ENCODE measurements at places on chromosomes 16 and 17.
A peak's percentile ranks its signal among the peaks of the same experiment; 100 is the strongest.

- H3K27ac ChIP-seq = peak overlapping the region; percentile 47
- H3K4me3 ChIP-seq = no peak overlapping the region
- no peak for DNase-seq
- H3K4me1 ChIP-seq = peaks cover 22% of the 10 kb centered on the region
- no peaks in the 10 kb centered on the region for H3K27me3 ChIP-seq
- no peaks in the 10 kb centered on the region for H3K36me3 ChIP-seq
Observed at GRCh38 chr17:80731323-80731722, 186.7 kb downstream of the RPTOR start.

DNA sequence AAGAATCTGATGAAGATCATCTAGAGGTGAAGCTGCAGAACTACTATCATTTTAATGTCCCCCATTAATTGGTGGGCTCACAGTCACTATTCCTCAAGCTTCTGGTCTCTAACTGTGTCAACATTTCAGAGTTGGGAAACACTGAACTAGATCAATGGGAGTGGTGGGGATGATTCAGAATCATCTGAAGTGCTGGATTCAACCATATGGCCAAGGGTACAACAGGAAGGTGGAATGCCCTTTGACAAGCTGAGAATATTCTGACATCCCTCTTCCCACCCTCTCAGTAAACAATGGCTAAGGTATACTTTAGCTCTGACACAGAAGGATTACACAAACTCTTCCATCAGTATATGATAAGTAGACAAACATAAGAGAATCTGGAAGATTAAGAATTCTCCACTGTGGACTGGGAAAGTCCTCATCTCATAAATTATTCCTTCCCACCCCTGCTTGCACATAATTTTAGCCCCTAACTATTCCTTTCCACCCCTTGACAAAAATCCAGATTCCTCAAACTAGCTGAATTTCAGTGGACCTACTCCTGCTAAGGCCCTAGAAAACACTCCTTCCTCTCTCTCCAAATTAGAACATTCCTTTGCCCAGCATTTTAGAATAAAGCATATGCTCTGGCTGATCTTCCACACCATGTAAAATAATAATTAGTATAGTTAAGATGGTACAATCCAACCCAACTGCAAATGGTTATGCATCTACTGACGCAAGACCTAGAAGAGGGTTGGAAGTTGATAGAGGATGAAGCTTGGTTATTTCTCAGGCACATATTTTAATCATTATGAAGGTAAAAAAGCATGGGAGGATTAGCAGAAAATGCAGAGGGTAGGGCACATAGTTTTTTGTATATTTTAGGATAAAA is 16.3 kb upstream of the RFFL start:
- H3K4me3 ChIP-seq = no peak overlapping the region
- H3K27ac ChIP-seq = no peak overlapping the region
- peaks cover 4% of the 10 kb centered on the region for H3K4me1 ChIP-seq
- H3K27me3 ChIP-seq = no peaks in the 10 kb centered on the region
- no peak for DNase-seq

DNA sequence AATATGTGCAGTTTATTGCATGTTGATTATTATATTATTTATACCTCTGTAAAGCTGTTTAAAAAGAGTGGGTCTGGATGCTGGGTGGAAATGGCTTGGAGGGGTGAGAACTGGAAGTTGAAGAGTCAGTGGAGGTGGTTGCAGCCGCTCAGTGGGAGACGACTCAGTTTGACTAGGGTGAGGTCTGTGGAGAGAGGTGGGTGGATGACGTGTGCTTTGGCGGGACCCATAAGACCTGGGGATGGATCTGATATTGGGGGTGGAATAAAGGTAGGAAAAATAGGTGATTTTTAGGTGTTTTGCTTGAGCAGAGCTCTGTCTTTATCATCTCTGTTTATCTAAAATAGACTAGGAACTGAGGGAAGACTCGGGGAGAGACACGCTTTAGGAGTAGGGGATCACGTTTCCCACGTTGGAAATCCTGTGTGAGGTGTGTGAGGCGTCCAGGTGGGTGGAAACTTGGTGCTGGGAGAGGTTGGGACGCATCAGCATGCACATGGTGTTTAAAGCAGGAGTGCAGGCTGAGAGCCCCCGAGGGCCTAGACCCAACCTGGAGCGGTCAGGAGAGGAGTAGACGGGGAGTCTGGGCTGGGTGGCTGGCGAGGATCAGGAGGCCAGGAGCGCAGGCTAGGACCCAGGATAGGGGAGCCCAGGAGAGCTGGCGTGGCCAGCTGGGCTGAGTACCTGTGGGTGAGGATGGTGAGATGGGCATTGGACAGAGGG is 17.2 kb downstream of the NT5M start:
- H3K36me3 ChIP-seq = no peaks in the 10 kb centered on the region
- H3K27me3 ChIP-seq = no peaks in the 10 kb centered on the region
- no peak for DNase-seq
- no peaks in the 10 kb centered on the region for H3K4me1 ChIP-seq
- H3K27ac ChIP-seq = no peak overlapping the region

GRCh38 chr17:15278924-15279477 is 13.9 kb upstream of the PMP22 start:
- H3K27ac ChIP-seq = no peak overlapping the region
- no peaks in the 10 kb centered on the region for H3K36me3 ChIP-seq
- DNase-seq = no peak
- peaks cover 2% of the 10 kb centered on the region for H3K27me3 ChIP-seq

DNA sequence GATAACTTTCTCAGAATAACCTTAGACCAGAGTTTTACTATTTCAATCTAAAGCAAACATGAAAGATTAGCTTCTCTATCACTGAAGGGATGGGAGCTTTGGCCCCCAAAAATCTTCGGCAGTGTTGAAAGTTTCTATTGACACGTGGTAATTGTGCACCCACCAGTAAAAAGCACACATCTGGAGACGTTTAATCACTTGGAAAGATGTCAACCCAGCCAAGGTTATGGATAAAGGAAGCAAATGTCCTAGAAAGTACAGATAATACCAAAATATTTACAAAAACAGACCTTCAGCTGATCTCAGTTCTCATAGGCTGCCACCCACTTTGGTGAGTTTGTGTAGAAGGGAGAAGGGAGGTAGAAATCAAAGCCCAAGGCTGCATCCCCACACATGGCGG is 5.3 kb downstream of the MYCBPAP start:
- no peaks in the 10 kb centered on the region for H3K27me3 ChIP-seq
- peaks cover 11% of the 10 kb centered on the region for H3K4me1 ChIP-seq
- no peaks in the 10 kb centered on the region for H3K36me3 ChIP-seq
- no peak overlapping the region for H3K4me3 ChIP-seq
